Hematopoietic multipotent progenitor cell (in vitro differentiated cells): ENCODE measurements at places on chromosomes 1 and 21.

- no peak for DNase-seq
Measured at GRCh38 chr21:14213164-14213563, 2.4 kb upstream of the LIPI start.

GRCh38 chr1:181097242-181097641, 8.7 kb downstream of the IER5 start:
- DNase-seq, result no peak

DNA sequence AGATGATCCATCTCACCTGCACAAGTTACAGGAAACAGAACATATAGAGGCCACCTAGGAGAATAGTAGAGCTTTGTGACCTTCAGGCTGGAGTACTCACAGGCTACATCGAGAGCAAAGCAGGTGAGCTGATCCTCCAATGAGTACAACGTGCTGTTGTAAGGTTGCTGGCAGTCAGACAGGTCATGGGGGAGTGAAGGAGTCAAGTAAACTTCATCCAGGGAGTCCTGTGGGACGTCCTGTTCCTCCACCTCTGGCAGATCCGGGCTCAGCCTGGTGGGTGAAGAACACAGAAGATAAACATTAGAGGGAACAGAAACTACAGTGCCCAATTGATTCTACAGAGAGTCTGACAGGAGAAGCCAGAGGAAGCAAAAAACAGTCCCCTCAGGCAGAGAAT, 62.5 kb downstream of the PRKAB2 start:
- DNase-seq, result no peak

GRCh38 chr1:42206164-42206563, 41.6 kb upstream of the GUCA2A start:
- DNase-seq, result no peak

DNA sequence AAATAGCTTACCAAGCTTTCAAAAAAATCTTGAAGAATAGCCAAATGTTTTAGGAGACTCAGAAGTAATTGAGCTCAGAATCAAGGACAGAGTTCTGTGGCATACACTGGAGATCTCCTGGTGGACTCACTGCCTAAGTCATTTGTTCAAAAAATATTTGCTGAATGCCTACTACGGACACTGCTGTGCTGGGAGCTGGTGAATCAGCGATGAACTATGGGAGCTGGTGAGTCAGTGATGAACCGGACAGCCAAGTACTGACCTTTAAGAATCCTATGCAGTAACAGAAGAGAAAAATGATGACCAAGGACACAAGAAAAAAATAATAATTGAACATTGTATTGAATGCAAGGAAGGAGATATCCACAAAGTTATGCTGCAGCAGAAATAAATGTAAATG, 717.9 kb upstream of the CXADR start:
- DNase-seq, result no peak

DNA sequence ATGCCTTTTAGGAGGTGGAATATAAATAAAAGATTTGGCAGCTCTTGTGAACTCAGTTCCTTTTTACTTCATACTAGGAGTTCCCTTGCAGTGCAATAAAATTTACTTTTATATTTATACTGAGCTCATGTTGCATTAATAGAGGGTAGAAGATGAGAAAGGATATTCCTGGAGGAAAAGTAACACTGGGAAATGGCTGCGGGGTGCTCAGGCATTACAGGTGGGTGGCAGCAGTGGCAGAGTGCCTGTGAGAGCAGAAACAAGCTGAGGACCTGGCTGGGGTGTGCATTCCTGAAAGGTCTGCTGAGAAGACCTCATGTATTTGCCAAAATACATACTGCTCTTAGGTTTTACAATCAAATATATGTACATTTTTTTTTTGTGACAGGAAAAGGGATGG, 126.9 kb downstream of the COQ8A start:
- no peak for DNase-seq

GRCh38 chr1:81432059-81432458, 368.7 kb upstream of the ADGRL2 start:
- DNase-seq, result no peak

GRCh38 chr1:245365095-245366020, 210.6 kb downstream of the KIF26B start:
- no peak for DNase-seq

DNA sequence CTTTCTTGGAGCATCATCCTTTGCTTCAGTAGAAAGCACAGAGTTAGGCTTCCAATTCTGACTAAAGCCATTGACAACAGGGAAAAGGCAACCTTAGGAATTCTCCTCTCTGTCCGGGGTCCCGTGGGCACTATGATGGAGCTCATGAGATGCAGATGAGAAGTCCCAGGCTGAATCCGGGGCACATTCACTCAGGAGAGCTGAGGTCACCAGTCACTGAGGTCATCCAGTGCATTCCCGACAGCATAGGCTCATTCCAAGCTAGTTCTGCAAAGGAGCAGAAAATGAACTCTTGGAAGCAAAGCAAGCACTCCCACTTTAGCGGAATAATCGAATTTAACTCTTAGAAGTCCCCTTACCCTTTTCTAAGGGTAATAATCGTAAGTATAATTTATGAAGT, 6.8 kb downstream of the CR1 start:
- DNase-seq, result no peak

GRCh38 chr1:110596312-110596711, 9.8 kb downstream of the KCNA2 start:
- no peak for DNase-seq

DNA sequence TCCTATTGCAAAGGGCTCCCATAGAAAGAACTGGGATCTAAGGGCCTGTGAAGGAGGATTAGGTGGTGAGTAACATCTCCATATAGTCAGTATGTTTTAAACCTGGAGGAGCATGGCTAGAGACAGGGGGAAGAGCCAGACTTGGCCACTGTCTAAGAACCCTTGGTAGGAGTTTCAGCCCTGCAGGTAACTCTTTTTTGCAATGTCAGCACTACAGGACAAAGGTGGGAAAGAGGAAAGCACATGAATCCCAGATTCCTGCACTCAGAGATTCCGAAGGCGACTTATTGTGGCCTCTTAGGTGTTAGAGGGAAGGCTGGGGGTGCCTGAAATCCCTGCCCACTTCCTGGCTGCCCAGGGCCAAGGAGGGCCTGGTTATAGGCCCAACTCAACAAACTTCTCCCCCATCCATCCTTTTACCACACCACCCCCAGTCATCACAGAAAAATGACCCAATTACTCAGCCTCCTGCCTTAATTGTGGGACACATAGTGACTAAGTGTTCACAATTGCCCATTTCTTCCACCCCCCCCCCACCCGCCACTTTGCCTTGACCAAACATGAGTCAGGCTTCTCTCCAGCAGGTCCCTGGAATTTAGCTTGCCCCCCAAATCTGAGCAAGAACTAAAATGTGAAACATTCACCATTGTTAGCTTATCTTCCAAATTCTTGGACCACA, 1.9 kb upstream of the NTNG1 start:
- no peak for DNase-seq

GRCh38 chr1:64469116-64469976, 583 bp upstream of the CACHD1 start:
- no peak for DNase-seq

DNA sequence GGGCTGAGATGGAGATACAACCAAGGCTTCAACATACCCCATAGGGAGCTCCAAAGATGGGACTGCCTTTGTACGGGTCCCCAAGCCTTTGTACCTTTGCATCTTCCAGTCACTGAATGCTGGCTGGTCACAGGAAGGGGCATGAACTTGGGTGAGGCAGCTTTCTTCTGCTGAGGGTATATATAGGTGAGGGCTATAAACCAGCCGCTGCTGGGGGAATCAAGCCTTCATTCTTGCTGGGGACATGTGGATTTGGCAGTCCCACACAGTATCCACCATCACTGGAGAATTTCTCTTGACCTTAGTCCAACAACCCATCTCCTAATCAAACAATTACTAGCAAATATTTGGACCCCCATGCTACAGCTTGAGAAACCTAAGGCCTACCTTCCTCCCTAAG, 61.7 kb downstream of the CCDC185 start:
- no peak for DNase-seq

DNA sequence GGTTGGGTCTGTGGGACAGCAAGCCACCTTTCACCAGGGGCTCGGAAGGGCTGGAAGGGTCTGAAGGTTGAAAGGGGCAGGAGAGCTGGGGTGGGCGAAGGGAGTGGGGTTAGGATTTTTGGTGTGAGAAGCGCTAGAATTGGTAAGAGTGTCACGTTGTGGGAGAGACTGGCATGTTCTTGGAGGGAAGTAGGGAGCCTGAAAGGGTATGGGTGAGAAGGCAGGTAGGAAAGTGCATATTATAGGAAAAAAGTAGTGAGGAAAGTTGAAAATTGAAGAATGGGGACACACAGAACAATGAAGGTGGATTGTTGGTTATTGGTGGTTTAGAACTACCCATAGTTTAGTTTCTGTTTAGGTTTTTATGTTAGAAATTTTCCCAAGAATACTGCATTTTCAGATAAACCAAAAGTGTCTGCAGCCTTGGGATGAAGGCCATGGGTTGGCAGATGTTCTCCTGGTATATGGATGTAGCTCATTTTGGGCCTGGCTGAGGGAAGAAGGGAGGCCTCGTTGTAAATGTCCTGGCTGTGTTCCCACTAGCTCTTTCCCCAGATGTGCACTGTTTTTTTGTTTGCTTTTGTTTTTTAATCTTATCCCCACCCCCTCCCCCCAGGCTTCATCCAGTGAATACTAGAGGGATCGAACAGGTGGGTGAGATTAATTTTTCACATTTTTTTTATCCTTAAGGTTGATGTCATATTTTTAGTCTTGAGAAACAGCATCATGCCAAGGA, 1.2 kb downstream of the LRRC42 start:
- DNase-seq, result no peak

- DNase-seq, result no peak
Measured at GRCh38 chr1:80535466-80535865, 1265.3 kb upstream of the ADGRL2 start.

- no peak for DNase-seq
Measured at GRCh38 chr1:237035759-237036158, 6.2 kb upstream of the RYR2 start.

GRCh38 chr1:91567583-91567982, 66.9 kb downstream of the CDC7 start:
- no peak for DNase-seq

DNA sequence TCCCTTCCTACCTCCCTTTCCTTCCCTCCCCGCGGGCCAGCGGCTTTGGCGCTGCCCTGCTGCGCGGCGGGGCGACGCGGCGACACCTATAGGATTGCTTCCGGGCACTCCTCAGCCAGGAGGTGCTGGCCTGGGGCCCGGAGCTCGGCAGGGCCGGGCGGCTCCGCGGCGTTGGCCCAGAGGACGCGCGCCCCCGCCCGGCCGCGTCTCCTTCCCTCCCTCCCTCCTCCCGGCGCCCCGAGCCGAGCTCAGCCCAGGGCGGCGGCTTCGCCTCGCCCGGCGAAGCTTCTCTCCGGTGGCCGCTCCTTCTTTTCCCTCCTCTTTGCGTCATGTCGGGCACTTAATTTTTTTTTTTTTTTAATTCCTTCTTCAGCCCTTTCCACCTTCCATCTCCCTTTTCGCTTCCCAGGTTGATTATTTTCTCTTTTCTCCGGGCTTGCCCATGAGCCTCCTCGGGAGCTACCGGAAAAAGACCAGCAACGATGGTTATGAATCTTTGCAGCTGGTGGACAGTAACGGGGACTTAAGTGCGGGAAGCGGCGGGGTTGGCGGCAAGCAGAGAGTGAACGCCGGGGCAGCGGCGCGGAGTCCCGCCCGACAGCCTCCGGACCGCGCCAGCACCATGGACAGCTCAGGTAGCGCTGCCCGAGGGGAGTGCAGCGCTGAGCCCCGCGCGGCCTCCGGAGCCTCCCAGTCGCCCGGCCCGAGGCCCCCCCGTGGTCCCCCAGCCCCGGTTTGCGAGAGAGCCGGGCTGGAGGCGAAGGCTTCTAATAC, at the start of gene DNAJC6:
Gene DNAJC6, plus strand, starts transcription at position 240 of the 774 bp plus-strand sequence. Its CDS starts 203 bp downstream, at position 443.
- DNase-seq, result no peak

DNA sequence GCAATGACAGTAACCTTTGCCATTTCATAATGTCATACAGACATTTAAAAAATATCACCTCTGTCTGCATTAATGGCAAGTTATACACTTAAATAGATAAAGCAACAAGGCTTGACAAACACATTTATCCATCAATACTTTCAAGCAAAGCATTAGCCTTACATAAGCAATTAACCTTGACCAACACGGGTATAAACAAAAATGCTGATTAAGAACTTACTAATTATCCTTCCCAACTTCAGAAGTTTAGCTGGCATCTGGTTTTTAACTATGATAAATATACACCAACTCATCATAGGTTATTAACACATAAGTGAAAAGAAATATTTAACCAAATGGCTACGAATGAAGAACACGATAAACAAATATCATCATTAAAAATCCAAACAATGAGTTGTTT, 188.5 kb downstream of the SMYD3 start:
- no peak for DNase-seq

DNA sequence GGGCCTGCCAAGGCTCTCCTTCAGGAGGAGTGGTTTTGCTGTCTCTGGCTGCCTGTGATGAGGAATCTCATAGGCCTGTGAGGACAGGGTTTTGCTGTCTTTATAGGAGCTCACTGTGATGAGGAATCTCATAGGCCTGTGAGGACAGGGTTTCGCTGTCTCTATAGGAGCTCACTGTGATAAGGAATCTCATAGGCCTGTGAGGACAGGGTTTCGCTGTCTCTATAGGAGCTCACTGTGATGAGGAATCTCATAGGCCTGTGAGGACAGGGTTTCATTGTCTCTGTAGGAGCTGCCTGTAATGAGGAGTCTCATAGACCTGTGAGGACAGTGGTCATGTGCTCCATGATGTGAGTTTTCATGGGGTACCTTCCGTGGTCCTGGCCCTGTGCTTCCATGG, 29.0 kb downstream of the CLIC6 start:
- no peak for DNase-seq

- DNase-seq, result no peak
Measured at GRCh38 chr1:36400825-36401601, 3.3 kb upstream of the LSM10 start.

- no peak for DNase-seq
Measured at GRCh38 chr1:94526152-94526980, 15.2 kb downstream of the F3 start.

DNA sequence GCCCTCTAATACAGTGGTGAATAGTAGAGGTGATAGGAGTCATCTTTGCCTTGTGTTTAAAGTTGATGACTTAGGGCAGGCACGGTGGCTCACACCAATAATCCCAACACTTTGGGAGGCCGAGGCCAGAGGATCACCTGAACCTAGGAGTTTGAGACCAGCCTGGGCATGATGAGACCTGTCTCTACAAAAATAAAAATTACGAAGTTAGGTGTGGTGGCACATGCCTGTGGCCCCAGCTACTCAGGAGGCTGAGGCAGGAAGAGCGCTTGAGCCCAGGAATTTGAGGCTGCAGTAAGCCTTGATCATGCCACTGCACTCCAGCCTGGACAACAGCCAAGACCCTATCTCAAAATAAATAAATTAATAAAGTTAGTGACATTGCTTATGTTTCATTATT, 26.6 kb downstream of the CAPZA1 start:
- no peak for DNase-seq

DNA sequence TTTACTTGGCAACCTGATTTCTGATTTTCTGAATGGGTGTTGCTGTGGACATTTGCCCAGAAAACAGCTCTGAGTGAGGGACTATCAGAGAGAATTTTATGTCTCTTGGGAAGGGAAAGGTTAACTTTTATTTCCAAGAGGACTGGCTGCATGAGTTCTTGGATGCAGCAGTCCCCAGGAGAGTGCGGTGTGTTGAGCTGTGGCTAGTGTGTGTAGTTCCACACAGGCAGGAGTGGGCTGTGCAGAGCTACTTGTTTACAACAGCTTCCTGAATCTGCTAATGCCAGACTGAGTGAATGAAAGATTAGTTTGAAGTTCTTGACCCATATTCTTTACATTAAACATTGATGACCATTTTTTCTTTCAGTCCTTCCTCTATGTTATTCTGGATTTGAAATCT, 41.0 kb upstream of the APOBEC4 start:
- no peak for DNase-seq

- no peak for DNase-seq
Measured at GRCh38 chr21:35993875-35994490, 66.3 kb downstream of the SETD4 start.
